Liver (tissue), 10 donors: ENCODE measurements at places on chromosomes 4 and X. TPM values are rescaled to one million over a fixed set of nuclear protein-coding genes. Genes with fewer than 3 reads are reported as not detected.
A peak's percentile ranks its signal among the peaks of the same experiment; 100 is the strongest.

- H3K27me3 ChIP-seq, result no peaks in the 10 kb centered on the region
- H3K36me3 ChIP-seq, result no peaks in the 10 kb centered on the region
- H3K27ac ChIP-seq, result no peak overlapping the region
- no peak for DNase-seq
- peaks cover 4% of the 10 kb centered on the region for H3K4me1 ChIP-seq
These were observed 201.4 kb downstream of the SPOCK3 start for GRCh38 chr4:167032871-167033270.

DNA sequence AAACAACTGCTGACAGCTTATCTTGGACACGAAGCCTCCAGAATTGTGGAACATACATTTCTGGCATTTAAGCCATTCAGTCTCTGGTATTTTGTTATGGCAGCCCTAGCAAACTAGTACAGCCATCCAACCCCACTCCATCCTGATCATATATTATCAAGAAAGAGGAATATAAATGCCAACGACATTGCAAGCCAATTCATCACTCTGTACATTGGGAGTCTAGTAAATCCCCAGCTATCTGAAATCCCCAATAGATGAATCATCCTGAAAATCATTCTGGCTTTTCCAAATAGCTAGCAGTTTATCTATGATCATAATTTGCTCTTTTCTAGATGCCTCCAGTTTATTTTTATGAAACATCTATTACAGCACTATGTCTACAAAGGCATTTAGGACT, 41.1 kb downstream of the FRMD7 start:
- H3K36me3 ChIP-seq, result no peaks in the 10 kb centered on the region
- no peaks in the 10 kb centered on the region for H3K4me1 ChIP-seq
- H3K27ac ChIP-seq, result no peak overlapping the region
- H3K27me3 ChIP-seq, result no peaks in the 10 kb centered on the region
- no peak for DNase-seq

Gene CXCL13
- not detected for total RNA-seq

DNA sequence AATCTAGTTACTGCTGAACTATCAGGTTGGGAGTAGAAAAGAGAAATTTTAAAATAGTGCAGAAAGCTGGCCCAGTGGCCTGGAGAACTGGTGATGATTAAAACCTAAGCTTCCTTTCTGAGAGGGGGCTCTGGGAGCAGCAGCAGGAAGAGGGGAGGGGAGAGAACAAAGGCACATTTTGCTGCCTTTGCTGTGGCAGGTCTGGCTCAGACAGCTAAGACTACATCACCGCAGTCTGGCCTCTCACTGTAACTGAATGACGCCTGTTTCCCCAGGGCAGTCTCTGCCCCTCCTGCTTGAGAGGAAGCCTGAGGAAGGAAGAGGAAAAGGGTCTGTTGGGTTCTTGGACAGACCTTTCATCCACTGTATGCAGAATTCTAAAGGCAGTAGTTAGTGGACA, 148.5 kb downstream of the FRAS1 start:
- H3K4me3 ChIP-seq, result no peak overlapping the region
- no peak for DNase-seq
- H3K4me1 ChIP-seq, result no peaks in the 10 kb centered on the region

DNA sequence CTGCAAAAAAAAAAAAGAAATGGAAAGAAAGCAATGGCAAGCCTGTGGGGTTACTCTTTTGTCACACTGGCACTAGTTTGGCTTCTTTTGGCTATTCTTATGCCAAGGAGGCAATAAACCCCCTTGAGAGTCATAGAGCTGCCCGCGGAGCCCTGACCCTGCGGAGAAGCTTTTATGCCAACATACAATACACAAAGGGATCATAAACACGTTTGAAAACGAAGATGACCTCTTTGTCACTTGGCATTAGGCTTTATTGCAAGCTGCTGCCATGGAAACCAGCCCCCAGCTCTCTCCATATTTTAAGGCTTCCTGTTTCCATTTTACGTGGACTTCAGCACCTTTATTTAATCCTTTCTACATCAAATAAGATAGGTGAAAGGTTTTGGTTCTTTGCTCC, 7.6 kb downstream of the NEUROG2 start:
- no peak overlapping the region for H3K27ac ChIP-seq
- no peaks in the 10 kb centered on the region for H3K36me3 ChIP-seq
- DNase-seq, result no peak
- H3K27me3 ChIP-seq, result peaks cover 9% of the 10 kb centered on the region

DNA sequence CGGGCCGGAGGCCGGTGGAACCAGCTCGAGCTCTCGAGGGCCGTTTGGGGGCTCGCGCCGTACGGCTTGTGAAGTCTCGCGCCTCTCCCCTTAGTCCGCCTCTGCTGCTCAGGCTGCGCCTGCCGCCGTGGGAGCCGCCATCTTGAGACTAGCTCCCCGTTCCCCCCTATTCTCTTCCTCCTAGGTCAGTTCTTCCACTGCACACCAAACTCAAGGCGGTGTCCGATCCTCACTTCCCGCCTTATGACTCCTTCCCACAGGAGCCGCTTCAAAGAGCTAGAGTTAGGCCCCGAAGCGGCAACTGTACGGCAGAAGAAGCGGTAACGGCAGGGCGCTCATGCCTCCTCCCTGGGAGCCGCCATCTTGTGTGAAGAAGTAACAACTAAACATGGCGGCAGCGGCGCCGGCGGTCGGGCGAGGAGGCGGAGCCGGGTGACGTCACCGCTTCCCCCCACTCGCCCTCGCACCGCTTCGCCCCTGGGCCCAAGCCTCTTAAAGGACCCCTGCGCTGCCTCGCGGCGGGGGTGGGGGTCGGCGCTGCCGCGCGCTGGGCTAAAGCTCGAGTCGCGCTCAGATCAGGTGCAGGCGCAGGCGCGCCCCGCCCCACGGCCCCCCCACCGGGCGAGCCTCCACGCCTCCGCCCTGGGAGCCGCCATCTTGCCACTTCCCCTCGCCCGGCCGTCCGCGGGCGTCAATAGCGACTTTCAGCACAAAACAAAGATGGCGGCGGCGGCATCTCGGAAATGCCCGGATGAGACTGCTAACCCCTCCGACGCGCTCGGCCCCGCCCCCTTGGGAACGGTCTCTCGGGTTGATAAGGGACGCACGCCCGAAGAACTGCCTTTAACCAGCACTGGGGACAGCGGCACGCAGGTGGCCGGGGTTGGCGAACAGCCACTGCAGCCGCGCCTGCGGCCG, at the start of gene HCFC1:
HCFC1 (minus strand) TSS at position 369 of the 918 bp plus-strand sequence. CDS start 978 bp downstream, outside the sequence.
- no peaks in the 10 kb centered on the region for H3K36me3 ChIP-seq
- H3K27ac ChIP-seq, result peak within 1 kb of the TSS; percentile 95
- no peaks in the 10 kb centered on the region for H3K27me3 ChIP-seq

- H3K4me3 ChIP-seq, result no peak overlapping the region
- H3K36me3 ChIP-seq, result no peaks in the 10 kb centered on the region
- H3K27ac ChIP-seq, result no peak overlapping the region
- H3K4me1 ChIP-seq, result peaks cover 6% of the 10 kb centered on the region
- DNase-seq, result no peak
These were observed 72.4 kb downstream of the APBB2 start for GRCh38 chr4:41141900-41142299.

Gene UGT2B11
- 0.05 TPM for total RNA-seq

Gene GPR82
- 0.14 TPM for total RNA-seq

DNA sequence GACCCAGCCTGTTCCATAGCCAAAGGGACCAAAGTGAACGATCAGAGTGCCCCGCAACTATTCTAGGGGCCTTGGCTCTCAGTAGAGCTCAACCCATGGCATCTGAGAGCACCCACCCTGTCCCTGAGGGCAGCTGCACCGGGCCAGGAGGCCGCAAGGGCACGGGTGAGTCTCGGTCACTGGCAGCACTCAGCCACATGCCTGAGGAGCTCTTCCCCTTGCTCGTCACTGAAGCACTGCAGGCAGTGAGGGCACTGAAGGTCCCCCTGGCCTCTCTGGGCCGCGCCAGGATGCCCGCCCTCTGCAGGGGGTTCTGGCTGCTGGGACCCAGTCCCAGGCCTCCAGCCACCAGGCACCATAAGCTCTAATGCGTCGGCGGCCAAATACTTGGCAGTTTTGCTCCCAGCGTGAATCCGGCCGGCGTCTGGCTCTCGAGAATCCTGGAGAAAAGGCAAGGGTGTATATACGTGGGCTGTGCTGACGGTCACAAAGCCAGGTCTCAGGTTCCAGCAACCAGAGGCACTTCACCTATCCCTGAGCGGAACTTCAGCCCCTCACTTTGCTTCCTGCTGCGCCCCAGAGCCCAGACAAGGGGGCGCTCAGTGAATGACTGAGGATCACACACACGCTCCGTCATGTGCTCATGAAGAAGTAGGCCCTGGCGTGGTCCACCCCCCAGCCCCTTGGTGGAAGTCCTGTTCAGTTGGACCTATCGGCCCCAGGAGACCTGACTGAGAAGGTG, 13.9 kb downstream of the TNIP2 start:
- H3K36me3 ChIP-seq, result peaks cover 5% of the 10 kb centered on the region
- H3K4me3 ChIP-seq, result no peak overlapping the region
- peaks cover 2% of the 10 kb centered on the region for H3K4me1 ChIP-seq
- DNase-seq, result no peak
- H3K27ac ChIP-seq, result no peak overlapping the region

DNA sequence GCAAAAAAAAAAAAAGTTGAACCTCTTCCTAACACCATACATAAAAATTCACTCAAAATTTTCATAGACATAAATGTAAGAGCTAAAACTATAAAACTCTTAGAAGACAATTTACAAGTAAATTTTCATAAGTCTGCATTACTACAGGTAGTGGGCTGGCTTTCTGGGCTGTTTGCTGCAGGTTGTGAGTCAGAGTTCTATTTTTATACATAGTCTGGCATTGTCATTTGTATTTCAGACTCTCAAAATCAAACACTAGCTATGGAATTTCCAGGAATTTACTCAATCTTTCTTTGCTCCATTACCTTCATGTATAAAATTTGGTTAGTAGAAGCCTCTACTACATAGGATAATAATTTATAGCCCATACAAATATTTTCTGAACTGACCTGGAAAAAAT, 227.2 kb downstream of the COX18 start:
- DNase-seq, result no peak
- no peaks in the 10 kb centered on the region for H3K27me3 ChIP-seq
- H3K36me3 ChIP-seq, result no peaks in the 10 kb centered on the region
- H3K4me1 ChIP-seq, result no peaks in the 10 kb centered on the region
- H3K4me3 ChIP-seq, result no peak overlapping the region
- H3K27ac ChIP-seq, result no peak overlapping the region

Gene IL9R
- total RNA-seq, result 0.05 TPM

DNA sequence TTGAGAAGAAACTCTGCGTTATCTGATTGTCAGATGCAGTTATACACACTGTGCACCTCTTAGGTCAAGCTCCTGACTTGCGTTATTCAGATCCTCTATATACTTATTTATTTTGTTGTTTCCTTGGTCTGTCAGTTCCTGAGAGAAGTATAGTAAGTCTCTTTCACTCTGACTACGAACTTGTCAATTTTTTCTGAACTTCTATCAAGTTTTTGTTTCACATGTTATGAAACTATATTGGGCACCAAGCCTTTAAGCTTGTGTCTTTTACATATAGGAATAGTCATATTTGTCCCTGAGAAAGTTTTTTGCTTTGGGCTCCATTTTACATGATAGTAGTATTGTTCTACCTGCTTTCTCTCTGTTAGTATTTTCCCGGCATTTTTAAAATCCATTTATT, 31.7 kb downstream of the ZNF275 start:
- H3K4me1 ChIP-seq, result no peaks in the 10 kb centered on the region
- H3K4me3 ChIP-seq, result no peak overlapping the region

DNA sequence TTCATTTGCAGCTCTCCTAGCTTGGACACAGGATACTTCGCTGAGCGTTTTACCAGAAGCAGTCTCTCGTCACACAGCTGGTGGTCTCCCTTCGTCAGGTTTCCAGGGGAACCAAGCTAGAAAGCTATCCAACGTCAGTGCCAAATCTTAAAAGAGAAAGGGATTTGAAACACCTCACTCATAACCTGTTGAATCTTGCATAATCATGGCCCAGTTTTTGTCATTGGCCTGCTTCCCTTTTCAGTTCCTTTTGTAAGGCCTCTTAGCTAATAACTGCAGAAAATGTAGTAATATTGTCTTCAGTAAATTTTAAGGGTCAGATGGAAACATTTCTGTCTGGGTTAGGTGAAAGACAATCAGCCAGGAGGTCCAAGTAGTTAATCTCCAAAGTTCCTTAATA, 22.0 kb downstream of the RAB39B start:
- peak overlapping the region; percentile 1 for H3K27ac ChIP-seq
- H3K36me3 ChIP-seq, result peaks cover 2% of the 10 kb centered on the region
- H3K27me3 ChIP-seq, result no peaks in the 10 kb centered on the region
- no peaks in the 10 kb centered on the region for H3K4me1 ChIP-seq
- H3K4me3 ChIP-seq, result no peak overlapping the region

- no peak overlapping the region for H3K4me3 ChIP-seq
- DNase-seq, result no peak
- H3K27me3 ChIP-seq, result no peaks in the 10 kb centered on the region
These were observed 56.0 kb downstream of the TASL start for GRCh38 chrX:30521440-30522182.

Gene CPE
- total RNA-seq, result 5.6 TPM

DNA sequence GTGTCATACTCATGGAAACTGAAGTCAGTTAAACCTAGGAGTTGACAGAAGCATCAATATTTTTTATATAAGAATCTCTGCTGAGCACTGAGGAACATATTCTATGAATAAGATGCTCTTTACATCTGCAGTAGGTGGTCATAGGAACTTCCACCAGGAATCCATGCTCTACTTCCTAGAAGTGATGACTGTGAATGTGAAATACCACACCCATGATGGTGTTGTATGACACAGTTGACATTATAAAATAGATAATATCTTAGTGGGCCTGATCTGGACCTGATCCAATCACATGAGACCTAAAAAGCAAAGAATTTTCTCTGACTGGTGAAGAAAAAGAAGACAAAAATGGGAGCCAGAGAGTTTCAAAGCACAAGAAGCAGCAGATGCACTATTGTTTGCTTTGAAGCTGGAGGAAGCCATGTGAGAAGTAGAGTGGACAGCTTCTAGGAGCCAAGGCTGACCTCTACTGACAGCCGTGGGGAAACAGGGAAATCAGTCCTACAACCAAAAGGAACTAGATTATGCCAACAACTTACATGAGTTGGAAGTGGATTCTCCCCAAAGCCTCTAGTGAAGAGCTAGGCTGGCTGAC, 68.6 kb upstream of the HS3ST1 start:
- no peaks in the 10 kb centered on the region for H3K36me3 ChIP-seq
- DNase-seq, result no peak
- no peaks in the 10 kb centered on the region for H3K4me1 ChIP-seq
- H3K27ac ChIP-seq, result no peak overlapping the region
- H3K27me3 ChIP-seq, result no peaks in the 10 kb centered on the region

GRCh38 chr4:55127521-55127920, 2.1 kb upstream of the KDR start:
- peaks cover 9% of the 10 kb centered on the region for H3K27me3 ChIP-seq
- no peak overlapping the region for H3K4me3 ChIP-seq
- DNase-seq, result no peak
- H3K4me1 ChIP-seq, result no peaks in the 10 kb centered on the region

Gene RHOXF2B
- total RNA-seq, result not detected

Gene AFAP1
- total RNA-seq, result 2.1 TPM
